Upper lobe of left lung (tissue), 6 donors: ENCODE measurements at places on chromosomes 5 and 9.

- no peaks in the 10 kb centered on the region for H3K36me3 ChIP-seq
- no peak overlapping the region for H3K27ac ChIP-seq
- no peaks in the 10 kb centered on the region for H3K27me3 ChIP-seq
- no peak for DNase-seq
- H3K4me1 ChIP-seq = peaks cover 2% of the 10 kb centered on the region
These were observed 65.0 kb upstream of the ANKH start for GRCh38 chr5:14936588-14936987.

GRCh38 chr9:90851444-90851843, 49.8 kb downstream of the SYK start:
- no peaks in the 10 kb centered on the region for H3K27me3 ChIP-seq
- no peak for DNase-seq
- H3K4me3 ChIP-seq = no peak overlapping the region
- H3K27ac ChIP-seq = no peak overlapping the region
- H3K36me3 ChIP-seq = peaks cover 5% of the 10 kb centered on the region
- no peaks in the 10 kb centered on the region for H3K4me1 ChIP-seq

GRCh38 chr5:32217886-32218396, 43.8 kb upstream of the GOLPH3 start:
- no peaks in the 10 kb centered on the region for H3K36me3 ChIP-seq
- H3K27ac ChIP-seq = no peak overlapping the region
- H3K27me3 ChIP-seq = no peaks in the 10 kb centered on the region
- H3K4me3 ChIP-seq = no peak overlapping the region

GRCh38 chr9:130145658-130146057, 26.5 kb upstream of the NCS1 start:
- H3K27me3 ChIP-seq = no peaks in the 10 kb centered on the region
- H3K4me3 ChIP-seq = no peak overlapping the region
- no peak for DNase-seq
- peaks cover 4% of the 10 kb centered on the region for H3K4me1 ChIP-seq

- H3K36me3 ChIP-seq = no peaks in the 10 kb centered on the region
- no peaks in the 10 kb centered on the region for H3K4me1 ChIP-seq
- no peak overlapping the region for H3K27ac ChIP-seq
- DNase-seq = no peak
- H3K27me3 ChIP-seq = no peaks in the 10 kb centered on the region
These were observed 53.9 kb upstream of the ZNF354A start for GRCh38 chr5:178784391-178784790.

GRCh38 chr9:15416880-15417279, 5.8 kb upstream of the SNAPC3 start:
- DNase-seq = no peak
- H3K36me3 ChIP-seq = no peaks in the 10 kb centered on the region
- no peak overlapping the region for H3K4me3 ChIP-seq
- H3K27me3 ChIP-seq = no peaks in the 10 kb centered on the region
- no peaks in the 10 kb centered on the region for H3K4me1 ChIP-seq
- H3K27ac ChIP-seq = no peak overlapping the region

GRCh38 chr5:98258939-98259338, 514.5 kb upstream of the RGMB start:
- no peak overlapping the region for H3K27ac ChIP-seq
- no peak overlapping the region for H3K4me3 ChIP-seq
- no peaks in the 10 kb centered on the region for H3K4me1 ChIP-seq
- no peaks in the 10 kb centered on the region for H3K27me3 ChIP-seq
- H3K36me3 ChIP-seq = no peaks in the 10 kb centered on the region

GRCh38 chr9:2018764-2019558, 3.8 kb downstream of the SMARCA2 start:
- H3K27me3 ChIP-seq = no peaks in the 10 kb centered on the region
- H3K27ac ChIP-seq = peak overlapping the region; percentile 97
- no peaks in the 10 kb centered on the region for H3K36me3 ChIP-seq
- peaks cover 46% of the 10 kb centered on the region for H3K4me1 ChIP-seq

- H3K27ac ChIP-seq = no peak overlapping the region
- H3K36me3 ChIP-seq = no peaks in the 10 kb centered on the region
- no peak overlapping the region for H3K4me3 ChIP-seq
- H3K27me3 ChIP-seq = no peaks in the 10 kb centered on the region
- no peak for DNase-seq
- no peaks in the 10 kb centered on the region for H3K4me1 ChIP-seq
These were observed 110.7 kb downstream of the CAAP1 start for GRCh38 chr9:26781906-26782305.

DNA sequence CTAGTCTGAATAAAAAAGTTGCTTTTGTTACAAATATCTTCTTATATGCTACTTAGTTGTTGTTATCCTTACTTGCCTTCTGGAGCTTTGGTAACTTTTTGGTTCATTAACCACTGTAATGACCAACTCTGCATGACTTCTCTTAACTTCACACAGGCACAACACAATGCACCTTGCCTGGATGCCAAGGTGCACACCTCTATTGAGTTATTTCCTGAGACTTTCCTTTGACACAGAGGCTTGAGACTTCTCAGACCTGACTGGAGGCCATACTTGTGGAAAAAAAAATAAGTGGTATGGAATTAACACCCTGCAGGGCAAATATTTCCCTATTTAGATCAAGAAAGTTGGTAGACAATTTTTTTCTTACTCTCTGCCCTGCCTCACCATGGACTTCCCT, 1925.6 kb downstream of the EFNA5 start:
- H3K4me1 ChIP-seq = no peaks in the 10 kb centered on the region
- H3K4me3 ChIP-seq = no peak overlapping the region
- DNase-seq = no peak
- no peak overlapping the region for H3K27ac ChIP-seq
- H3K27me3 ChIP-seq = no peaks in the 10 kb centered on the region

GRCh38 chr5:161411156-161411555, 135.4 kb downstream of the GABRB2 start:
- no peak for DNase-seq
- no peaks in the 10 kb centered on the region for H3K36me3 ChIP-seq
- H3K27ac ChIP-seq = no peak overlapping the region
- no peaks in the 10 kb centered on the region for H3K27me3 ChIP-seq
- H3K4me1 ChIP-seq = no peaks in the 10 kb centered on the region
- no peak overlapping the region for H3K4me3 ChIP-seq

DNA sequence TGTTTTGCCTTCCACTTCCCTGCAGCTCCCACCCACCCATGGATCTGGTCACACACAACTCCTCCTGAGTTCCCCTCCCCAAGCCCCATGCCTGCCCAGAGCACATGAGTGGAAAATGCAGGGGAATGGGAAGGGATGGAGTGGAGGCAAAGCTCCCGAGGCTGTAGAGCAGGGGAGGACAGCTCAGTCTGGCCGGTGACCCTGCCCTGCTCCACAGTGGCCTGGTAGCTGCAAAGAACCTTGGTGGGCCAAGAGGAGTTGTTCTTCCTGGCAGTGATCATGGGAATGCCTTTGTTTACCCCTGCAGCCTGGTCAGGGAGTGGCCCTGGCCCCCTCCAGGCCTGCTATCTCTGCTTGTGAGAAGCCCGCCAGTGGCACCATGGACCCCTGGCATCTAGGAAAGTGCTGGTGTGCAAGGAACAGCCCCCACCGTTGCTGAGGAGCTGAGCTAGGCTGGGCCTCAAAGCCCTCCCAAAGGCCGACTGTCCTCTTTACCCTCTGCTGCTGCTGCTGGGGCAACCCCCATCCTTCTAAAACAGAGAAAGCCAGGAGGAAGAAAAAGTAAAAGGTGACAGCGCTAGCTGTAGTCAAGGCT, 60.4 kb downstream of the PSD2 start:
- no peaks in the 10 kb centered on the region for H3K36me3 ChIP-seq
- no peak overlapping the region for H3K27ac ChIP-seq
- H3K27me3 ChIP-seq = no peaks in the 10 kb centered on the region
- no peak for DNase-seq
- no peak overlapping the region for H3K4me3 ChIP-seq

- peaks cover 14% of the 10 kb centered on the region for H3K36me3 ChIP-seq
- no peak overlapping the region for H3K27ac ChIP-seq
- no peak for DNase-seq
- no peak overlapping the region for H3K4me3 ChIP-seq
- H3K27me3 ChIP-seq = no peaks in the 10 kb centered on the region
- H3K4me1 ChIP-seq = no peaks in the 10 kb centered on the region
These were observed 222.7 kb downstream of the PBX3 start for GRCh38 chr9:125969868-125970267.

DNA sequence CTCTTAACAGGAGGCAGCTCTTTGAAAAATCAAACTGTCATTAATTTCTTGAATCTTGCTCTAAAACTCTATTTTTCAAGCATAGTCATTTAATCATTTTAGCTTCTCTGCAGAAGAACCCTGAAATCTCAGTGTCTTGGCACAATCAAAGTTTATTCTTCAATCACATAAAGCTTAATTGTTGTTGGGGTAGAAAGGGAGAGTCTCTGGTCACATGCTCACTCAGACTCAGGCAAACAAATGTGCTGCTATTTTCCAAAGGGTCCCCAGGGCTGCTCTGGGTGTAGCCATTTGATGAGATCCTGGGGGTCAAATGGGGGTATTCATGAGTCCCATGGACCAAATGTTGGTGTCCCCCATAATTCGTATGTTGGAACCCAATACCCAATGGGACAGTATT, 114.8 kb downstream of the MSX2 start:
- H3K27ac ChIP-seq = no peak overlapping the region
- no peak overlapping the region for H3K4me3 ChIP-seq
- H3K4me1 ChIP-seq = no peaks in the 10 kb centered on the region

- no peaks in the 10 kb centered on the region for H3K36me3 ChIP-seq
- no peak for DNase-seq
- peaks cover 3% of the 10 kb centered on the region for H3K27me3 ChIP-seq
- no peak overlapping the region for H3K27ac ChIP-seq
- H3K4me1 ChIP-seq = peaks cover 5% of the 10 kb centered on the region
- no peak overlapping the region for H3K4me3 ChIP-seq
These were observed 41.7 kb upstream of the CEP72 start for GRCh38 chr5:570446-570845.

DNA sequence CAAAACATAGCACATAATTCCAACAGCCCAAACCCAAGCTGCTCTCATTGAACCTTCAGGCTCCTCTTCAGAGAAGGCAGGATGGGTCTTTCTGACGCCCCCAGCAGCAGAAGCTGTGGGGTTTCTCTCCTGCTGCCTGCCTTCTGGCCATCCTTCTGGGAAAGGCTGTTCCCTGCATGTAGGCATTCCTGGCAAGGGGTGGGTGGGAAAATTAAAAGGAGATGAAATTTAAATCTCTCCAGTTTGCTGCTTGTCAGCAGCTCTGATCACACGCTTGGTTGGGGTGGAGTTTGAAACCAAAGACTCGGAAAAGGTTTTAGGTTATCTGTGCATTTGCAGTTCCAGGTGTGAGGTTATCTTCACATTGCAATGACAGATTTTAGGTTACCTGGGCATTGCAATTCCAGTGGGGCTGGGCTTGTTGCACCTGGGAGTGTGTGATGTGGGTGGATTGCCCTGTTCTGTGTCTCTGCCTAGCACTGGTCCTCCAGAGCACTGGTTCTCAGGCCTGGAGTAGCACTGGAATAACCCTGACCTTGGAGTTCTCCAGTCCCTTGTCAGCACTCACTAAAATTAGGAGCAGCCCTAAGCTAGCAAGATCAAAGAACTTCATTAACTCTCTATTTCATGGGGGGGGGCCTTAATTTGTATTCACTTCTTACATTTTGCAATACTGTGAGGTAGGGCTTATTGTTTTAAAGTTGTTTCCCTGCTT, 109.7 kb downstream of the PDZD2 start:
- no peak overlapping the region for H3K27ac ChIP-seq
- no peak overlapping the region for H3K4me3 ChIP-seq
- H3K36me3 ChIP-seq = no peaks in the 10 kb centered on the region

- H3K4me1 ChIP-seq = no peaks in the 10 kb centered on the region
- peak; percentile 35 for DNase-seq
- no peak within 1 kb of the TSS for H3K27ac ChIP-seq
- no peaks in the 10 kb centered on the region for H3K27me3 ChIP-seq
These were observed at the start of gene C5orf47 for GRCh38 chr5:173988554-173989431. TSS of gene C5orf47 (plus strand) at chr5:173989170. CDS start at chr5:173989264, 94 bp downstream.
